Suprapubic skin (tissue), 4 donors: ENCODE measurements at places on chromosomes 6 and 20. TPM values are rescaled to one million over a fixed set of nuclear protein-coding genes. Genes with fewer than 3 reads are reported as not detected.

GRCh38 chr6:126795161-126795560 lies 323.3 kb upstream of the RSPO3 start:
- H3K27me3 ChIP-seq = no peaks in the 10 kb centered on the region
- no peak overlapping the region for H3K27ac ChIP-seq
- H3K4me1 ChIP-seq = no peaks in the 10 kb centered on the region

The PRICKLE4 gene
- 3.6 TPM for total RNA-seq

GRCh38 chr6:104431096-104431495 lies 428.6 kb downstream of the HACE1 start:
- no peaks in the 10 kb centered on the region for H3K36me3 ChIP-seq
- no peaks in the 10 kb centered on the region for H3K27me3 ChIP-seq
- H3K27ac ChIP-seq = no peak overlapping the region
- H3K4me3 ChIP-seq = no peak overlapping the region
- no peak for DNase-seq
- no peaks in the 10 kb centered on the region for H3K4me1 ChIP-seq

GRCh38 chr6:8844968-8845367 lies 409.6 kb upstream of the SLC35B3 start:
- no peaks in the 10 kb centered on the region for H3K4me1 ChIP-seq
- no peak for DNase-seq
- H3K4me3 ChIP-seq = no peak overlapping the region
- no peak overlapping the region for H3K27ac ChIP-seq
- no peaks in the 10 kb centered on the region for H3K36me3 ChIP-seq
